ENCODE measurements at places on chromosomes 6 and 20.

DNA sequence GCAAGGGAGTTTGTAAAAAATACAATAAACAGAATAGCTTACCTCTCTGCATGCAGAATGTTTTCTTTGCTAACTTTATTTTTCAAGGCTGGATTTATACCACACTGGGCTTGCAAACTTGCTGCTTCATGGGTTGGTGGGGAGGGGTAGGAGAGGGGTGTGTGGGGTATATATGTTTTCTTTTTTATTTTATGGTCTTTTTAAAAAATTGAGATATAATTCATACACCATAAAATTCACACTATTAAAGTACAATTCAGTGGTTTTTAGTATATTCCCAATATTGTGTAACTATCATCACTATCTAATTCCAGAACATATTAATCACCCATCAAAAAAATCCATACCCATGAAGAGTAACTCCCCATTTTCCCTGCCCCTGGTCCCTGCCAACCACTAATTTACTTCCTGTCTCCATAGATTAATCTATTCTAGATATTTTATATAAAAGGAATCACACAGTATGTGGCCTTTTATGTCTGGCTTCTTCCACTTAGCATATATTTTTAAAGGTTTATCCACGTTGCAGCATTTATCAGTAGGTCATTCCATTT, 14.3 kb upstream of the TRPC4AP start:
- DNase-seq, result no peak

DNA sequence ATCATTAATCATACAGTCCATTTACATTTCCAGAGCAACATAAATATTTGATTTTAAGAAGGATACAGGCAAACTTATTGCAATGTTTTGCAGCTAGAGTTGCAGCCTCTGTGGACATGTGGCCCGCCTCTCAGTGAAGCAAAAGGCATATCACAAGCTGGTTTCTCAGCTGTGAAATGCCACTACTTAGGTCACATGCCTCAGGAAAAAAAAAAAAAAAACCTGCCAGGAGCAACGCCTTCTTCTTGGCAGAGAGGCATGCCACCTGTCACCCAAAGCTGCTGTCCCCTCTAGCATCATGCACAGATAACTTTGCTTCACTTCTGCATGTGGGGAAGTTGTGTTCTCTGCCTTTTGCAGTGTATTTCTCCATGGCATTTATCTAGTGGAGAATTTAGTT, 18.5 kb downstream of the GRM1 start:
- DNase-seq, result no peak

DNA sequence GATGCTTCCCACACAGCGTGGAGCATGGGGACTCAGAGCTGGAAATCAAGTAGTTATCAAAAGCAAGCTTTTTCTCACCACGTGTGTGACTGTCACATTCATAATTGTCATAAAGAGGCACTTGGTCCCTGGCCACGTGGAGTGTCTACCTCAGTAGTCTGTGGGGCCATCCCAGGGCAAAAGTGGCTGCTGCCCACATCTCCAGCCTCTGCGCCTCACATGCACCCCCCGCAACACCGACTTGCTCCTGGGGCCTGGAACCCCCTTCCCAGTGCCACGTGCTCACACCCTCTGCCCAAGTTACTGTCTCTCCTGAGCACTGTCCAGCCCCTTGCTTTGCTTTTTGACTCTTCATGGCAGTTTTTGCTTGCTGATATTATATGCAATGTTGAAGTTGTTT, 133.2 kb upstream of the SNX9 start:
- DNase-seq, result no peak

GRCh38 chr20:13996265-13996664, 949 bp downstream of the MACROD2 start:
- no peak for DNase-seq
